Cerebellum (tissue), 4 donors: ENCODE measurements at places on chromosomes 12 and 14. TPM values are rescaled to one million over a fixed set of nuclear protein-coding genes. Genes with fewer than 3 reads are reported as not detected.

DNA sequence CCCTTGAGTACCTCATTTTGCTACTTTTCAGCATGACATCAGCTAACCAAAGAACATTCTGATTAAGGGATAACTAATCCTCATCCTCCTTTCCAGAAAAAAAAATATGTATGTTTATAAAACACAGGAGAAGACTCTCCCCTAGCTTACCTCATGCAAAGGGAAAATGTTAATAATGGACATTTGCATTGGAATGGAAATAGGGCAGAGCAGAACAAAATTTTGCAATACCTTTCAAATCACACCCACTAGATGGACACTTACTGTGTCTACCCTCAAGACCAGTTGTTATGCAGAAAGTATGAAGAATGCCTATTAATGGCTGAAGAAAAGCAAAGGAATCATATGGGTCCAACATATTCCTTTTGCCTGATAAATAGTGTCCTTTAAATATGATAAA lies 8.9 kb upstream of the SLCO1A2 start:
- no peak for DNase-seq

DNA sequence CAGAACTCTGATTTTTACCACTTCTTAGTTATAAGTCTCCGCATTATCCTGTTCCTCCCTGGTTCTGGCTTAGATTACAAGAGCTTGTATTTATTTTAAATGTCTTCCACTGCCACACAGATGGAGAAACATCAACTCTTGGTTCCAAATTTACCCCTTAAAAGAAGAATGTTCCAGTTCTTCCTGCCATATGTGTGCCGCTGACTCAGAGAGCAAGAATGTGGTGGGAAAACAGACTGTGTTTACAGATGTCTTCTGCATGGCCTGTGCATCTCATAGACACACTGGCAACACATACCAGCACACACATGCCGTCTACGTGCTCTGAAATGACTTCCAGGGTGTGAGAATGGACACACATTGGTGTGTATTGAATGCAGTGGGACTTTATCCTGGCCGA lies 383.0 kb downstream of the LRIG3 start:
- no peak for DNase-seq

- no peak for DNase-seq
Observed at GRCh38 chr14:67883717-67884116, 64.1 kb downstream of the RAD51B start.

DNA sequence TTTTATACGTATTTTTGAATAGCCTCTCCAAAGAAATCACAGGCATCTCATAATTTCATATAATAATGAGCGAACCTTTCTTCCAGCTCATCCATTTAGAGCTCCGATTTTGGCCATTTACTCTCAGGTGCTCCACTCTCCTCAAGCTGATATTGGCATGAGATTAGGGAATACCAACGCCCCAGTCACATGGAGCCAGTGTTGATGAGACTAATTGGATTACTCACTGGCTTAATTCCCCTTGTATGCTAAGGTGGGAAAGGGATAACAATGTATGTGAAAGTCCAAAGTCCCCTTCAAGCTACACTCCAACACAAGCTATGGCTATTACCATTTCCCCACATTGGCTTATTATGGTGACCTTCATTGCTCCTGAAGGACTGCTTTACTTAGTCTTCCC lies 76.6 kb upstream of the NAV3 start:
- DNase-seq, result no peak

GRCh38 chr12:8987163-8987562 lies 2.2 kb upstream of the KLRG1 start:
- DNase-seq, result no peak

DNA sequence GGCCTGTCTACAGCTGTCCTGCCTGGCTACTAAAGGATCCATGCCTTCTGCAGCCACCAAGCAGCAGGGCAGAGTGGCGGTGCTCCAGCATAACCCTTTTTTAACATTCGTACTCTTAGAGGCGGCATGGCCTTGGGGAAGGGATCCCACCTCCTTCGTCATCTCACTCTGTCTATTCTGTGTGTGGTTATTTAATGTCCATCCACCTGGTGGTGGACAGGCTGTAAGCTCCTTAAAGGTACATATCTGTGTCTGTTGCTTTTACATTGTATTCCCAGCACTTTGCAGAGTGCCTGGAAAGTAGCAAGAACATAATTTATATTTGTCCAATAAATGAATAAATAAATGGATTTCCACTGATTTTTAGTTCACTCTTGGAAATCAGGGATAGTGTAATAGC lies 15.7 kb upstream of the ACOT1 start:
- no peak for DNase-seq

DNA sequence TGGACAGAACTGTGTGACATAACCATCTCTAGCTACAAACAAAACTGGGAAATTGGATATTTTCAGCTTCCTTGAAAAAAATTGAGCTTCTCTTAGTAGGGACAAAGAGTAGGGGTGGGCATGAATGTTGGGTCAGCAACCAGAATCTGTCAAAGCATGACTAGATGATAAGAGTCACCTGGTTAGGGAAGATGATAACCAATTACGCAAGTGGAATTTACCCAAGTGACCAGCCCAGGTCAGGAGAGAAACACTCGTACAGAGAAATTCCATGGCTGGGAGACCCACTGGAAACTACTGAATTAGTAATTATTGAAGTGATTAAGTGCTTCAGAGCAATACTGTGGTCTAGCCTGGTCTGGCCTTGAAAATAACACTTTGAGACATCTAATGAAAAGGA lies 36.3 kb upstream of the C12orf75 start:
- no peak for DNase-seq

TAS2R43 gene
- 10.6 TPM for total RNA-seq

RESF1 gene
- 60.7 TPM for total RNA-seq

CLEC4A gene
- 0.27 TPM for total RNA-seq
